ENCODE measurements at places on chromosomes 3 and 15.

DNA sequence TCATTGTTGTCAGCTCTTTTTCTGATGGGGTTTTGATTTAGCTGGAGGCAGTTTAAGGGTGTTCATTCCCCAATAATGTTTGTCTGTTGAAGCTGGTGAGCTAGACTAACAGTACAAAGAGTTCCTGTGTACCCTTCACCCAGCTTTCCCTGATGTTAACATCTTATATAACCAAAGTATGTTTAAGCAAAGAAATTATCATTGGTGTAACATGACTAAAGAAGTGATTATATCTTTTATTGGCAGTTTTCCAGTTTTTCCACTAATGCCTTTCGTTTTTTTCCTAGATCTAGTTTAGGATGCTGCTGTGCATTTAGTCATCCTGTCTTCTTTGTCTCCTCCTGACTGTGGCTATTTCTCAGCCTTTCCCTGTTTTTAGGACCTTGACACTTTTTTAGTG lies 165.6 kb downstream of the LPP start:
- no peak for DNase-seq

DNA sequence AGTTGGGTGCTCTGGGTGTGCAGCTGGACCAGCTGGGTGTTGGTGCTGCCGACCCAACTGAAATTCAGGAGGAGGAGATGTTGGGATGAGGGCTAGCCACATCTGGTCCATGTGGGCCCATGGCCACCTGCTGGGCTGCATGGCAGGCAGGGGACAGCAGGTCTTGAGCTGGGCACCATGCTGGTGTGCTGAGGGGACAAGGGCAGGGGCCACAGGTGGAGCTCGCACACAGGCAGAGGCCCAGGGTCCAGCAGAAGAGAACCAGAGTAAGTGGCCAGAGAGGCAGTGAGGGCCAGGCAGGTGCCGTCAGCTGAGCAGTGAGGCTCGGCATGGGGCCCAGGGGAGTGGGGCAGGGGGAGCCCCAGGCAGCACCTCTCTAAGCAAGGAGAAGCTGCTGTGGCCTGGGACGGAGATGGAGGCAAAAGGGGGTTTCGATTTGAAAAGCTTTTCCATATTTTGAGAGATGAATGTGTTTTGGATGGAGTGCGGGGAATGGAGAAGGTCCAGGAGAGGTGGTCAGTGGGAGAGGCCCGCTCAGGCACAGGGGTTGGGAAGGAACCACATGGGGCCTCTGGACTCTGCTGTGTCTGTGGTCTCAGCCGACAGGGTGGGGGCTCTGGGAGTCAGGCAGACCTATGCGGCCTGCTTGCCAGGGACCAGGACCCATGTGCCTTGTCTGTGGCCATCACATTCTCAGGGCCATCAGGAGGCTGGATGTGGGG lies 30.5 kb upstream of the PLXNA1 start:
- DNase-seq: no peak

DNA sequence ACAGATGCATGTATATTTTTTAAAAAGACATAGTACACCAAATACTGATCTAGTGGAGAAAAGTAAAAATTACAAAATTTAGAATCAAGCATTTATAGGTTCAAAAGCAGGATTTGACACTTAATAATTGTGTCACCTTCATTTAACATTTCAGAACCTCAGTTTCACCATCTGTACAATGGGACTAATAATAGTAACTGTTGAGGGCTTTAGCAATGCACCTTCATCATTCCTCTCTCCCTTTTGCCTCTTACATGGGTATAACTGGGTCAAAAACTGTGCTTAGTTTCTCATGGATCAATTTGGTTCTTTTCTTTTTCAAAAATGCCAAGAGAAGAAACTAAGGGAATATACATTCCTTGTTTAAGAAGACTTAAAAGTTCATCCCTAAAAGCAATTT lies 5.5 kb upstream of the TMEM212 start:
- DNase-seq: no peak

DNA sequence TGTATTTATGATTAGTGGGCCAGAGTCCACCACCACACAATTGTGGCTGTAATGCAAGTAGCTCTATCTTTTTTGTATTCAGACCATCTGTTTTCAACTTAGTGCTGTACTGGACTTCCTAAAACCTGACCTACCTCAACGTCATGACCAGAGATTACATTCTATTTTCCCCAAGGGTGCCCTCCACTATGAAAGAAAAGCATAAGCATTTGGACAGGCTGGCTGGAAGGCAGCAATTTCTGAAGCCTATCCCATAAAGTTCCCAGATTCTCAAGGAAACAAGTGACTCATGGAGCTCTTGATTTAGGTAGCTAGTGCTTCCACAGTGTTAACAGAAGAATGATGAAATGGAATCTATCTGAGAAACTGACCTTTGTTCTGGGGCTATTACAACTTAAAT lies 75.8 kb downstream of the COL8A1 start:
- DNase-seq: no peak

GRCh38 chr3:108131475-108132134 lies 40.8 kb upstream of the CD47 start:
- no peak for DNase-seq

- DNase-seq: no peak
Measured at GRCh38 chr3:36663666-36664291, 100.6 kb downstream of the DCLK3 start.

DNA sequence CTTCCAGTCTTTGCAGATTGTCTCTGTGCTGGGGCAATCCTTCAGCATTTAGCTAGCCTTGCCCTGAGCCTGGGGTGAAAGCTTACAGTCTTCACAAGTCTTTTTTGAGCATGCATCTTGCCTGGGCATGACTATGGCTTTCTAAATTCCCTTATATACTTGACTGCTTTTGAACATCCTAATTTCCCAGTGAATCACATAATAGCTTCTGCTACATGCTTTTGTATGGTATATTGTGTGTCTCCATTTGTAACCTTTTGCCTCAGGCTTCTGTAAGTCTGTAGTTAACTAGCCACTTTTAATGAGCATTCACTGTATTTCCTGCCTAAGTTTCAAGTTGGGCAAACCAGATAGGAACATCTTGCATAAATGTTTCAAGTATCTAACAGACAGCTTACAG lies 76.8 kb downstream of the CHCHD4 start:
- DNase-seq: no peak

GRCh38 chr3:156635973-156636372 lies 38.4 kb upstream of the TIPARP start:
- no peak for DNase-seq

DNA sequence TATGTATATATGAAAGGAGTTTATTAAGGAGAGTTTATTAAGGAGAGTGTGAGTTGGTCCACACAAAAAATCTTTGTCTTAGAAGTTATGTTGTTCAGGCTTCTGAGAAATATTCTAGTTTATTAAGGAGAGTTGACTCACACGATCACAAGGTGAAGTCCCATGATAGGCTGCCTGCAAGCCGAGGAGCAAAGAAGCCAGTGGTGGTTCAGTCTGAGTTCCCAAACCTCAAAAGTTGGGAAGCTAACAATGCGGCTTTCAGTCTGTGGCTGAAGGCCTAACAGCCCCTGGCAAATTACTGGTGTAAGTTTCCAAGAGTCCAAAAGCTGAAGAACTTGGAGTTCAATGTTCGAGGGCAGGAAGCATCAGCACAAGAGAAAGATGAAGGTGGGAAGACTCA lies 42.4 kb upstream of the DAZL start:
- DNase-seq: no peak

- DNase-seq: no peak
Measured at GRCh38 chr3:177361081-177361938, 164.0 kb upstream of the TBL1XR1 start.

- DNase-seq: no peak
Measured at GRCh38 chr3:141482245-141482922, 4.4 kb upstream of the RASA2 start.

All from NCI-H510A (cell line).